ENCODE measurements at places on chromosomes 1 and 21.

DNA sequence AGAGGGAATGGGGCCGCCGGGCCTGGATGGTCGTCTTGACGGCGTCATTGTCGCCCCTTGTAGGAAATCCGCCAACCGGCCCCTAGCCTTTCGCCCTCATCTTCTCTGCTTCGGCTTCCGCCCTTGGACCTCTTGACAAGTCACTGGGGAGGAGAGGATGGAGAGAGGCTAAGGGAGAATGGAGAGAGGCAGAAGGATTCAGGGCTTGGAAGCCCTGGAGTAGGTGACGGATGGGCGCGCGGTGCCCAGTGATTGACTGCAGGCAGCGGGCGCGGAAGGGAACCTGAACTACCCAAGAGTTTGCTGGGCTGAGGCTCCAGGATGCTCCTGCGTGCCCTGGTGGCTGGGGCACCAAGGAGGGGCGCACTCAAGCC is 651 bp downstream of the PDE4B start:
- H3K36me3 ChIP-seq: no peaks in the 10 kb centered on the region
- H3K27me3 ChIP-seq: peaks cover 8% of the 10 kb centered on the region
- no peak overlapping the region for H3K27ac ChIP-seq
- peaks cover 2% of the 10 kb centered on the region for H3K4me1 ChIP-seq
- no peak overlapping the region for H3K4me3 ChIP-seq
- DNase-seq: no peak

- H3K4me1 ChIP-seq: peaks cover 15% of the 10 kb centered on the region
- H3K27ac ChIP-seq: peak overlapping the region; percentile 30
These were observed 13.2 kb upstream of the GBP5 start for GRCh38 chr1:89285745-89286380.

DNA sequence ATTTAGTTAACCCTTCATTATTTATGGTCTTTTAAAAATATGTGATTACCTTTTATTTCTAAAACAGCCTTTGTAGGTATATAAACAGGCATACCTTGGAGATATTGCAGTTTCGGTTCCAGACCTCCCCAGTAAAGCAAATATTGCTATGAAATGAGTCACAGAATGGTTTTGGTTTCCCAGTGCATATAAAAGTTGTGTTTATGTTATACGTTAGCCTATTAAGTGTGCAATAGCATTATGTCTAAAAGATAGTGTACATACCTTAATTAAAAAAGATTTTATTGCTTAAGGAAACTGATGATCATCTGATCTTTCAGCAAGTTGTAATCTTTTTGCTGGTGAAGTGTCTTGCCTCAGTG is 44.1 kb downstream of the XCL2 start:
- H3K36me3 ChIP-seq: no peaks in the 10 kb centered on the region
- H3K4me3 ChIP-seq: no peak overlapping the region
- no peak overlapping the region for H3K27ac ChIP-seq
- H3K4me1 ChIP-seq: no peaks in the 10 kb centered on the region

GRCh38 chr1:94988356-94988755 is 61.4 kb upstream of the CNN3 start:
- peaks cover 6% of the 10 kb centered on the region for H3K36me3 ChIP-seq
- H3K27me3 ChIP-seq: no peaks in the 10 kb centered on the region
- no peak overlapping the region for H3K27ac ChIP-seq
- H3K4me3 ChIP-seq: no peak overlapping the region

DNA sequence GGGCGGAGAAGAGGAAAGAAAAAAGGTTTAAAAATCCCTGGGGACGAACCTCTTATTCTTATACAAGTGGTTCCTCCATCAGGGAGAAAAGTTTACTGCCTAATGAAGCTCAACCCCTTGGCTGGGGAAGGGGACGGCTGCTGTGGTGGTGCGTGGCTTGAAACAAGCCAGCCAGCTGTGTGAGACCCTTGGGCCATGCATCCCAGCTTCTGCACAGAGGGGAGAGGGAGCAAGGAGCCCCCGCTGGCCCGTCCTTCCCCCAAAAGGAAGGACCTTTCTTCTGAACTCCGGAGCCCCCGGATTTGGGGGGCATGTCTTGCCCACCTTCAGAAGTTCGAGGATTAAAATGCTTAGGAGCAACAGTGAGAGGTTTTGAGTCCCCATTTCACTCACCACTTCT is 67.3 kb downstream of the STUM start:
- H3K27me3 ChIP-seq: no peaks in the 10 kb centered on the region
- DNase-seq: no peak
- H3K4me1 ChIP-seq: no peaks in the 10 kb centered on the region
- H3K27ac ChIP-seq: no peak overlapping the region
- H3K4me3 ChIP-seq: no peak overlapping the region

DNA sequence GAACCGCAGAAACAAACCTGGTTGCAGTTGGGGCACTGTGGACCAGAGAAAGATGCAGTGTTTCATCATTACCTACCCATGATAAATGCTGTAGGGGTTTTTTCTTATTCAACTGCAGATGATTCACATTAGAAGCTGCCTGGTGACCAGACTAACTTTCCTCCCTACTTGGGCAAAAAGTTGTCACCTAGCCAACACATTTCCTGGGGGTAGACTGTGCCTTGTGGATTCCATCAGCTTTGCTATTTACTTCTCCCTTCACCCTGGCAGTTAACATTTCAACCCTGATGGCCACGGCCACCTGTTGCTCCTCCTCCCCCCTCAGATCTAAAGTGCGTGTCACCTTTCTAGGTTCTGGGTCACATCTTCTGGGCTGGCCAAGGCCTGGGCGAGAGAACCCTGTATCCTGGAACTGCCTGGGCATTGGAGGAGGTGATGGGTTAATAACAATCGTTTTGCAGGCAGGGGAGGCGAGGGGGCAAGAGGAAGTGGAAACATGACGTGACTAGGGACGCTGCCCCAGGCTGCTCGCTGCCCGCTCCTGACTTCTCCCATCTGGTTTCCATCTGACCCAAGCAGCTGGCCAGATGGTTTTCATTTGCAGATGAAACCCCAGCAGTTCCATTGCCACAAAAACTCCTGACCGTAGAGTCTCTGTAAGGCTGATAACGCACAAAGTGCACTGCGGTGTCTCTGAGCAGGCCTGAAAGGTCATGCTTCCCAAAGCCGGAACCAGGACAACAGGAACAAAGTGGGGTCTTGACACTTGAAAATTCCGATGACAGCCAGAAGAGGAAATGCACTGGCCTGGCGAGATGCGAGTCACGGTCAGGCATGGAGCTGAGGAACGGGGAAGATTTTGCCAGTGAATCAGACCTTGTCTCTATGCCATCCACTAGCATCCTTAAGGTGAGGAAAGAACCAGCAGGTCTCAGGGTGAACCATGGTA is 36.6 kb downstream of the CAPZB start:
- H3K4me1 ChIP-seq: peaks cover 65% of the 10 kb centered on the region
- H3K27me3 ChIP-seq: no peaks in the 10 kb centered on the region
- peak overlapping the region; percentile 87 for H3K27ac ChIP-seq
- H3K4me3 ChIP-seq: peak overlapping the region; percentile 37
- H3K36me3 ChIP-seq: peaks cover 13% of the 10 kb centered on the region

GRCh38 chr21:34126269-34126668 is 52.9 kb downstream of the MRPS6 start:
- H3K36me3 ChIP-seq: peaks cover 47% of the 10 kb centered on the region
- peaks cover 41% of the 10 kb centered on the region for H3K4me1 ChIP-seq
- no peak for DNase-seq
- no peak overlapping the region for H3K4me3 ChIP-seq
- no peaks in the 10 kb centered on the region for H3K27me3 ChIP-seq
- no peak overlapping the region for H3K27ac ChIP-seq

- no peaks in the 10 kb centered on the region for H3K36me3 ChIP-seq
- H3K27me3 ChIP-seq: no peaks in the 10 kb centered on the region
- no peak overlapping the region for H3K27ac ChIP-seq
- no peak for DNase-seq
- peaks cover 2% of the 10 kb centered on the region for H3K4me1 ChIP-seq
These were observed 13.6 kb upstream of the AGMAT start for GRCh38 chr1:15598436-15598835.

DNA sequence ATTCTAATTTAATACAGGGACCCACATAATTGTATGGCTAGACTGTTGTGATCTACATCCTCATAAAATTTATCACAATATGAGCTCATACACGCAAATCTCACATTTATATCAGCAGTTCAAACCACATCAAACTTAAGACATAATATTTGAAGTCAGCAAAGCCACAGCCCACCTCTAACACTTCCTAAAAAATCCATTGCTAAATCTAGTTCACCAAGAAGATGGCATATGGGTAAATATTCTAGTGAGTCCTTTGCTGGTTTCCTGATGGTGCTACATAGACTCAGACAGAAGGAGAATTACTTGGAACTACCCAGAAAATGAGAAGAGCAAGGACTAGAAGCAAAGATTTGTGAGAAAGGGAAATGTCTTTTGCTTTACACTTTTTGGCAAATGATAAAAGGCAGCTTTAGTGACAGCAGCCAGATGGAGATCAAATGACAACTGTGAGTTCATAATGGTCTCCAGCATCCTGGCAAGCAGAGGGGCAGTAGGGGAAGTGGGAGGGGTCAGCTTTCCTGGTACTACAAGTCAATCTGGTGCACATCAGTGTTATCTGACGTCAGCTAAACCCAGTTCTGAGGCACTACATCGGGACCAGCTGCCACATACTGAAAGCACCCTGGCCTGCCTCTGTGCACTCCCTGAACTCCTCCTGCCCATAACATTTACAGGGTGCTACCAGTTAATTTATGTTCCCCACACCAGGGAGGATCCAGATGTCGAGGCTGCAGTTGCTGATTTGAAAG is 10.6 kb upstream of the GADD45A start:
- no peaks in the 10 kb centered on the region for H3K36me3 ChIP-seq
- no peak overlapping the region for H3K27ac ChIP-seq
- peaks cover 2% of the 10 kb centered on the region for H3K4me1 ChIP-seq
- no peak for DNase-seq

- no peaks in the 10 kb centered on the region for H3K4me1 ChIP-seq
- H3K27me3 ChIP-seq: peaks cover 13% of the 10 kb centered on the region
- no peak for DNase-seq
- H3K27ac ChIP-seq: no peak overlapping the region
- no peaks in the 10 kb centered on the region for H3K36me3 ChIP-seq
These were observed 127.2 kb downstream of the IGSF21 start for GRCh38 chr1:18234790-18235242.

DNA sequence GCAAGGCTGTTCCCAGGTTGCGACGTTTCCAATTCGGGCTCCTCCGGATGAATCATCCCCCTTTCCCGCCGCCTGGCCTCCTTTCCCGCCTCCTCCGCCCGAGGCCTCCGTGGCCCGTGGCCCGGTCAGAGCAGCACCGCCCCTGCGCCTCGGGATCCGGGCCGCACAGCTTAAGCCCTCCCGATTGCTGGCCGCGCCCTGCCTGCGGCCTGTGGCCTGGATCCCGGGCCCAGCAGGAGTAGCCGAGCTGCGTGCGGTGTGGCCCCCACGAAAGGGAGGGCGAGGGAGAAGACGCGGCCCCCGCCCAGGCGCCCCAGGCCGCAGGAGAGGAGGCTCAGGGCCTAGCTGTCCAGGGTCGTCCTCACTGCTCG is 1.0 kb downstream of the TMEM200B start:
- H3K4me3 ChIP-seq: peak overlapping the region; percentile 84
- no peak overlapping the region for H3K27ac ChIP-seq
- peaks cover 10% of the 10 kb centered on the region for H3K27me3 ChIP-seq
- DNase-seq: peak; percentile 18
- H3K4me1 ChIP-seq: peaks cover 15% of the 10 kb centered on the region

GRCh38 chr1:109781806-109782205 is 18.1 kb upstream of the EPS8L3 start:
- H3K4me3 ChIP-seq: no peak overlapping the region
- H3K4me1 ChIP-seq: peaks cover 2% of the 10 kb centered on the region
- no peaks in the 10 kb centered on the region for H3K27me3 ChIP-seq

DNA sequence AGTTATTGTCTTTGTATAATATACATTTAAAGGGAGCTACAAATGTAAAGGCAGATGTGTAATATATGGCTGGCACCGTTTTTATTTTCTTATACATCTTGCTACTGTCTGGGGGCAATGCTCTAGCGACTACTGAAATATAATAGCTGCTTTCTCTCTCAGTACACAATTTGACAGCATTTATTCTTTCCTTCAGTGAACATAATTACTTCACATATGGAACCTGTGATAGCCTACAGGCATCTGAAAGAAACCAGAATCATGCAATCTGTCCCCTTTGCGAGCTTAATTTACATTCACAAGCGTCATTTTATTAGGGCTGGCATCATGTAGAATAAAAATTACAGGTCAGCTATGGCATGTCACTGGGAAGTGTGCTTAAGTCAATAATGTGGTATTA is 557.5 kb upstream of the PTBP2 start:
- H3K36me3 ChIP-seq: no peaks in the 10 kb centered on the region
- no peak for DNase-seq
- no peaks in the 10 kb centered on the region for H3K4me1 ChIP-seq
- H3K27ac ChIP-seq: no peak overlapping the region

GRCh38 chr1:188056011-188056410 is 1227.3 kb downstream of the PLA2G4A start:
- H3K27ac ChIP-seq: no peak overlapping the region
- H3K4me1 ChIP-seq: no peaks in the 10 kb centered on the region
- H3K27me3 ChIP-seq: no peaks in the 10 kb centered on the region
- no peak for DNase-seq

GRCh38 chr1:38814444-38814983 is 45.1 kb downstream of the RRAGC start:
- H3K27ac ChIP-seq: no peak overlapping the region
- H3K36me3 ChIP-seq: no peaks in the 10 kb centered on the region
- DNase-seq: no peak

GRCh38 chr1:115456441-115456961 is 118.5 kb upstream of the NGF start:
- H3K27ac ChIP-seq: no peak overlapping the region
- H3K4me3 ChIP-seq: no peak overlapping the region
- no peaks in the 10 kb centered on the region for H3K4me1 ChIP-seq
- H3K36me3 ChIP-seq: no peaks in the 10 kb centered on the region

DNA sequence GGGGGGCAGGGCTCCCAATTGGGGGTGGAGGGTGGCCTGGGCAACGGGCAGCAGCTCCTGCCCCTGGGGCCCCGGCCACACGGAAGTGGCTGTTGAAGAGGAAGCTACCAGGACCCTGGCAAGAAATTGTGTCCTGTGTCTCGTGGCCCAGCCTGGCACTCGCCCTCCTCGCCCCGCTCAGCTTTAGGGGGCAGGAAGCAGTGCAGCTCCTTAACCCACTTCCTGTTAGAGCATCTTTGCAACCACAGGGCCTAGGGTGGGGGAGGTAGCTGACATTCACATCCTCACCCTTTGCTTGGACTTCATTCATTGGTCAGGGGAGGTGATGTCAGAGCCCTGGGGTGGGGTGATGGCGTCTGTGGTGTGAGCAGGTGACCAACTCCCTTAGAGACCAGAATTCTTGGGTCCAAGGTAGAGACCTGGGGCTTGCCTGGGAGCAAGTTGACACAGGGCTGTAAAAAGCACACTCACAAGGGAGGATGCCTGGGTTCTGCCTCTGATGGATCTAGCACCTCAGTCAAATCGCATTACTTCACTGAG is at the start of gene ARHGAP30:
ARHGAP30 (minus strand) TSS at position 161 of the 540 bp plus-strand sequence. CDS start 267 bp downstream, outside the sequence.
- H3K4me3 ChIP-seq: peak within 1 kb of the TSS; percentile 98
- H3K36me3 ChIP-seq: peaks cover 13% of the 10 kb centered on the region
- peak within 1 kb of the TSS; percentile 95 for H3K27ac ChIP-seq
- H3K4me1 ChIP-seq: peaks cover 43% of the 10 kb centered on the region
- H3K27me3 ChIP-seq: no peaks in the 10 kb centered on the region

GRCh38 chr1:158124999-158125398 is 55.7 kb upstream of the CD1D start:
- peak; percentile 78 for DNase-seq
- H3K4me3 ChIP-seq: no peak overlapping the region
- no peak overlapping the region for H3K27ac ChIP-seq
- H3K36me3 ChIP-seq: no peaks in the 10 kb centered on the region
- peaks cover 4% of the 10 kb centered on the region for H3K4me1 ChIP-seq
